T1000 (cell line): ENCODE measurements at places on chromosomes 1 and 21.

DNA sequence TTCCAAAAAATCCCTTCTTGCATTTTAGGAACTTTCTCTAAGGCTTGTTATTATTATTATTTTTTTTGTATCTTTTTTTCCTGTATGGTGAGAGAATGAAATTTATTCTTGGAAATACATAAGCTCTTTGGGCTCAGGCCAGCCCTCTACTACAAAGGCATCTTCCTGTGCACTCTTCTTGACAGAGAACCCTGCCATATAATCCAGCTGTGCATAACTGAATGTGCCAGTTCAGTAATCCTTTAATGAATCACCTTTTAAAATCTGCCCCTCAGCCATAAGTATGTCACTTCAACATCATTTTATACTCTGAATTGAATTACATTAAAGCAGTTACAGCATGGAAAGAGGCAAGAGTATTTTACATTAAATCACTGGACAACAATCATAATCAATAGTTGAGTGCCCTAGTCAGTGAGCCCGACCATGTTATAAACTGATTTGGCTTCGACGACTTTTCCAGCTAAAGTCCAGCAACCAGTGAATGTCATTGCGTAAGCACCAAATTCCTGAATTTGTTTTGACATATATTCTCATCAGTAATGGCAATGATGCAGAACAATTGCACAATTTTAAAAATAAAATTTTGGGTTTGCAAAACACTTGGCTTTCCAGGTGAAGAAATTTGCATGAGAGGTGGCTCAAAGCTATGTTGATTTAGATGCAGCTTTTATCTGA is 59.2 kb upstream of the KCNK2 start:
- DNase-seq: no peak

DNA sequence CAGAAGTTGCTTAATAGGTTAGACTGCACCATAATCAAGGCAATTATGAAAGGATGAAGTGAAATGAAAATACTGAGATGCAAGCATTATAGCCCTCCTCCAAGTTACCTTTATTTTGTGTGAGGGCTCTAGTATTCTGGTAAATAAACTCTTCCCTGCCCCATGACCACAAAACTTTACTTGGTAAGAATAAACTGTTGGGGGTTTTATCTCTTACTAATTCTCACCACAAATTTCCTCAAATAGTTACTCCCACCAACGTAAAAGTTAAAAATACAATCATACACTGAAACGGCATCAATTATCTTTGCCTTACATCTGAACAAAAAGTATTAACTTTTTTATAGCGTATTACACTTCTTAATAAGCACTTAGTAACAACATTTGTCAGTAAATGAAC is 29.5 kb downstream of the C21orf91 start:
- DNase-seq: no peak

DNA sequence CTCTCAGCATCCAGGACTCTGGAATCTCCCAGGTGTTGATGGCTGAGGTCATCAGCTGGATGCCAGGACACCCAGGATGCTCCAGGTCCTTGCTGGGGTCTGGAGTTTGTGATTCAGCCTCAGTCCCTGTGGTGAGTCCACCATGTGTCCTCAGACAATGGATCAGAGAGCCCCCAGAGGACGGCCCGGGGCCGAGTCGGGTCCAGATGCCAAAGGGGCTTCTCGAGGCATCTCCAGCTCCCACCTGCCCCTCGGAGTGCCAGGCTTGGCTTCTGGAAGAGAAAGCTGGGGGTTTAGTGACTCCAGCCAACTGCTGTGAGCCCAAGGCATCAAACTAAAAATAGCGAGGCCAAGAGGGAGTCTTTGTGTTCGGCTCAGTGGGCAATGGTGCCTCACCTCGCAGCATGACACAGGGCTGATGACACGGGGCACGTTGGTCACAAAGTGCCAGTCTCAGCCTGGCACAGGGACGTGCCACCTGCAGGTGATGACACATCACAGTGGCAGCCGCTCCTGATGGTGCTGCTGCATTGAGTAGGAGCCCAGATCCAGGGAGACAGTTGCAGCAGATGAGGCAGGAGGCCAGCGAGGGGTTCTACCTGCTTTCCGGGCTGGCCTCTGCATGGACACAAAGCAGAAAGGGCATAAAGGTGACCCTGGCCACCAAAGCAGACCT is 10.6 kb downstream of the PDE9A start:
- no peak for DNase-seq

DNA sequence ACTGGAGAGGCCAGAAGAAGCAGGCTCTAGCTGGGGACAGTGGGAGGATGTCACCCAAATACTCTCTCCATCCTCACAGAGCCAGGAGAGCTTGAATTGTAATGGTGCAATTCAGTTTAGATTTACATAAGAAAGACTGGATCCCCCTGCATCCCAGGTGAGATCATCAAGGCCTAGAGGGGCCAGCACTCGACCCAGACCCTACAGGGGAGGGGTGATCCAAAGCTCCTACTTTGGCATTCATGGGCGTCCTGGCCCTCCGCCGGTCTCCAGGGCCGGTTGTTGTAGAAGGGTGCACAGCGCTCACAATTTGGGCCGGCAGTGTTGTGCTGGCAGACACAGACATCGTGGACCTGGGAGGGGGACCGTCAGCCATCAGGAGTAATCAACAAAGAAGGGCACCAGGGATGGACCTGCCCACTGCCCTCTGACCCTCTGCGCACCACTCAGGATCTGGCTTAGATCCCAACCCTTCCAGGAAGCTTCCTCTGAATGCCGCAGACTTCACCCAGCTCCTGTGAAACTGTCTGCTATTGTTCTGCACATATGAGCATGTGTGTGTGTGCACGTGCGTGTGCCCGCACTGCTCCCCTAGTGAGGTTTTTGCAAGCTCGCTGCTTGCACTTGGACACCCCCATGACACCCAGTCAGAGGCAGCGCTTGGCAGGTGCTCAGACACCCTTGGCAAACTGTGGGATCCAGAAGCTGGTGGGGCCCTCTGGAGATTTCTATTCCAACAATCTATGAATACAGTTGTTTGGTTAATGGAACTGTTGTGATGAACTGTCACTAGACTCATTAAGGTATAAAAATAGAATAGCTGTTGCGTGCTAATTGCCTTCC is 21.6 kb downstream of the LAMB3 start:
- DNase-seq: no peak

- DNase-seq: no peak
Observed at GRCh38 chr1:86477256-86477655, 8.5 kb downstream of the CLCA1 start.

GRCh38 chr1:68617942-68618341 is 121.1 kb upstream of the DEPDC1 start:
- DNase-seq: no peak

GRCh38 chr21:42703136-42703908 is 49.9 kb downstream of the PDE9A start:
- DNase-seq: no peak

GRCh38 chr1:233971753-233972152 is 67.3 kb downstream of the SLC35F3 start:
- no peak for DNase-seq

DNA sequence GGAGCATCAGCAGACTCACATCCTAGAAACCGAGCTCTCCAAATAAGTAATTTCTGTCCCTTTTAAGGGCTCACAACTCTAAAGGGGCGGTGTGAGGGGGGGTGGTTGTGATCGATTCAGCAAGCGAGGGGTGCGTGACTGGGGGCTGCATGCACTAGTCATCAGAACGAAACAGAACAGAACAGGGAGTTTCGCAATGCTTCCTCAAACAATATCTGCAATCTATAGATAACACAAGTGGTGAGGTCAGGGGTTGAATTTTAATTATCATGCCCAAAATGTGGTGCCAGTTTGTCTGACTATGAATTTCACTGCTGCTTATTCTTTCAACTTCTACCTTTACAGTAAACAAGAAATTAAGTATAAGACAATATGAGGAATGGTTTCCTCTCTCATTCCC is 1003.0 kb upstream of the NCAM2 start:
- DNase-seq: no peak

GRCh38 chr1:111615870-111616715 is 3.5 kb upstream of the RAP1A start:
- DNase-seq: no peak

DNA sequence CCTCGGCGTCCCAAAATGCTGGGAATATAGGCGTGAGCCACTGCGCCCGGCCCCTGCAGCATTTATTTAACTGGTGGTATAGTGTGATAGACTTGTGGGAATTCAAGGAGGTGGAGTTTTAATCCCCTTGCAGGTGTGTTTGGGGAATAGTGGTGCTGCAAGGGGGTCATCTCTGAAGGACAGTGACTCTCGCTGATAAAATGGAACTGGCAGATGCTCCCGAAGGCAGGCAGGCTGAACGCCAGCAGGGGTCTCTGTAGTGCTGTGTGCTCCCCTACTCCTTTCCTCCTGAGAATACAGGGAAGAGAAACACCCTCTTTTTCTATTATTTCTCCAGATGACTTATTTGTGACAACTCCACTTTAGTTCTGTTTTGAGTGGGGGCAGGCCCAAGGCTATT is 4.0 kb downstream of the OSCP1 start:
- no peak for DNase-seq

DNA sequence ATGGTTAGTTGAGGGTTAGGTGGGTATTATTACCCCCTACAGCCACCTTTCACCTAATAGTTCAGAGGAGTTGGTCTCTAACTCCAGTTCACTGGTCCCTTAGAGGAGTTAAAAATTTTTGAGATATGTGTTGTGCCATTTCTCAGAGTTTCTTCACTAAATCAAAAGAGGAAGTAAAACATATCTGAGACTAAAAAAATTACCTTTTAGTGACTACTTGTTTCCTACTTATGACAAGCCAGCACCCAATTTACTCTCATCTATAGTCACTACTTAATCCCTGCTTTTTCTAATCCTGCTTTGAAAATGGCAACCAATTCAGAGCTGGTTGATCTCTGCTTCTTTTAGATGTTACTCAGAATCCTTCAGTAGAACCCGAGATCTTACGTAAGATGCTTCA is 1316.8 kb upstream of the B3GALT2 start:
- DNase-seq: no peak

DNA sequence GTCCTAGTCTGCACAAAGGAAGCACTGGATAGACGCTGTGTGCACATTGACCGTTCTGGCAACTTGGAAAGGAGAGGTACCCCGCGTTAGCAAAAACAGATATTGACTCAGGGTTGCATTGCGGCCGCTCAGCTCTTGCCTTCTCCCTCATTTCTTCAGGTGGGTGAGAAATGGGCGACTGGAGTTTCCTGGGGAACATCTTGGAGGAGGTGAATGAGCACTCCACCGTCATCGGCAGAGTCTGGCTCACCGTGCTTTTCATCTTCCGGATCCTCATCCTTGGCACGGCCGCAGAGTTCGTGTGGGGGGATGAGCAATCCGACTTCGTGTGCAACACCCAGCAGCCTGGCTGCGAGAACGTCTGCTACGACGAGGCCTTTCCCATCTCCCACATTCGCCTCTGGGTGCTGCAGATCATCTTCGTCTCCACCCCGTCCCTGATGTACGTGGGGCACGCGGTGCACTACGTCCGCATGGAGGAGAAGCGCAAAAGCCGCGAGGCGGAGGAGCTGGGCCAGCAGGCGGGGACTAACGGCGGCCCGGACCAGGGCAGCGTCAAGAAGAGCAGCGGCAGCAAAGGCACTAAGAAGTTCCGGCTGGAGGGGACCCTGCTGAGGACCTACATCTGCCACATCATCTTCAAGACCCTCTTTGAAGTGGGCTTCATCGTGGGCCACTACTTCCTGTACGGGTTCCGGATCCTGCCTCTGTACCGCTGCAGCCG is 5.4 kb downstream of the GJA8 start:
- DNase-seq: no peak
